ENCODE measurements at places on chromosomes 3 and 15. TPM values are rescaled to one million over a fixed set of nuclear protein-coding genes. Genes with fewer than 3 reads are reported as not detected.

DNA sequence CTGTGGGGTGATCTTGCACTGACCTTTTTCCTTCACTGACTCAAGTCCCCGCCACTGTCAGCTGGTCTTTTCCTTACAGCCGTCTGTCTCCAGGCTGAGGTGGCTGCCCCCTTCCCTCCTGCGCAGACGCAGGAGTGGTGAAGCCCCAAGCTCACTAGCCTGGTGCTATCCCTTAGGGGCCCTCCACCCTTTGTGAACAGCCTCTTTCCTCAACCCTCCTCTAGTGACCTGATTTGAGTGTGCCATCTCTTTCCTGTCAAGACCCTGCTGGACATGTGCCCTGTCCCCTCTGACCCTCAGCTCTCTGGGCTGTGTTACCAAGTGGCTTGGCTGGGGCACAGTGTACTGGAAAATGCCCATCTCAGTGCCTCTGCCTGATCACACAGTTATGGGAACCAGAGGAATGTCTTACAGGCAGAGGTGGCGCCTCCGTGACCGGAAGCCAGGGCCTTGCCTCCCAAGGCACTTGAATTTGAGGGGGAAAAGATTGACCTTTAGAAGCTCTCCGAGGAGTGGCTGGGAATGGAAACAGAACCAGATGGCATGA is 8.7 kb downstream of the KBTBD13 start:
- no peak overlapping the region for H3K27ac ChIP-seq
- no peak for DNase-seq
- H3K27me3 ChIP-seq: peaks cover 31% of the 10 kb centered on the region
- no peak overlapping the region for H3K4me3 ChIP-seq
- H3K4me1 ChIP-seq: peaks cover 66% of the 10 kb centered on the region

GRCh38 chr15:85539491-85539890 is 159.1 kb downstream of the AKAP13 start:
- H3K27me3 ChIP-seq: no peaks in the 10 kb centered on the region
- H3K27ac ChIP-seq: no peak overlapping the region
- H3K36me3 ChIP-seq: peaks cover 18% of the 10 kb centered on the region
- no peak for DNase-seq
- peaks cover 15% of the 10 kb centered on the region for H3K4me1 ChIP-seq
- no peak overlapping the region for H3K4me3 ChIP-seq

- no peaks in the 10 kb centered on the region for H3K27me3 ChIP-seq
- DNase-seq: no peak
- H3K4me1 ChIP-seq: no peaks in the 10 kb centered on the region
- H3K27ac ChIP-seq: no peak overlapping the region
- H3K4me3 ChIP-seq: no peak overlapping the region
- H3K36me3 ChIP-seq: peaks cover 26% of the 10 kb centered on the region
These were observed 65.2 kb downstream of the MTHFS start for GRCh38 chr15:79831604-79832003.

GRCh38 chr3:190697502-190697830 is 165.0 kb downstream of the GMNC start:
- H3K27ac ChIP-seq: no peak overlapping the region
- no peak for DNase-seq
- H3K4me1 ChIP-seq: peaks cover 22% of the 10 kb centered on the region
- H3K36me3 ChIP-seq: no peaks in the 10 kb centered on the region

GRCh38 chr15:86849558-86850285 is 770.1 kb downstream of the AGBL1 start:
- no peak overlapping the region for H3K4me3 ChIP-seq
- peaks cover 8% of the 10 kb centered on the region for H3K4me1 ChIP-seq
- H3K36me3 ChIP-seq: no peaks in the 10 kb centered on the region
- no peak overlapping the region for H3K27ac ChIP-seq

GRCh38 chr15:81242778-81243177 is 46.1 kb downstream of the IL16 start:
- no peak overlapping the region for H3K27ac ChIP-seq
- H3K27me3 ChIP-seq: peaks cover 14% of the 10 kb centered on the region
- DNase-seq: no peak
- H3K4me3 ChIP-seq: no peak overlapping the region
- no peaks in the 10 kb centered on the region for H3K4me1 ChIP-seq

GRCh38 chr3:181694805-181695660 is 16.7 kb upstream of the SOX2 start:
- peaks cover 55% of the 10 kb centered on the region for H3K27me3 ChIP-seq
- no peak for DNase-seq
- H3K27ac ChIP-seq: no peak overlapping the region
- no peak overlapping the region for H3K4me3 ChIP-seq

The UROC1 gene
- total RNA-seq: not detected

Measured in mesothelial cell of epicardium (in vitro differentiated cells).